ENCODE measurements at places on chromosomes 1 and 21.
A peak's percentile ranks its signal among the peaks of the same experiment; 100 is the strongest.

GRCh38 chr1:35398739-35399138 lies 130.2 kb downstream of the ZMYM4 start:
- no peak for DNase-seq

DNA sequence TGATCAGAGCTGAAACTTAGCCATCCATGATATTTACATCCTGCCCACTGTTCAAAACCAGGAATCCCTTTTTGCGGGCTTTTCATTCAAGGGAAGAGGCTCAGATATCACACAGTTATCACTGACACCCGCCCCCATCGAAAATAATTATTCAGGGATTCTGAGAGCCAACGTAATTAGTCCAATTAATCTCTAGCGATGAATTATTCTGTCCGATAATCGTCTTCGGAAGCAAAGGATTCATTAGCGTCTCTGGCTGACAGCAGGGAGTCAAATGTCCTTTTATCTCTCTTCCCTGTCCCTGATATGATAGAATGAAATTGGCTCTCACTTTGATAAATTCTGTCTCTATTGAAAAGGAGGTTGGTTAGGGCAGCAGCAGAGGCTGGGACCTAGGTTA lies 140.4 kb upstream of the IPO9 start:
- no peak for DNase-seq

GRCh38 chr1:27634177-27634984 lies 604 bp downstream of the FGR start:
- DNase-seq: no peak

DNA sequence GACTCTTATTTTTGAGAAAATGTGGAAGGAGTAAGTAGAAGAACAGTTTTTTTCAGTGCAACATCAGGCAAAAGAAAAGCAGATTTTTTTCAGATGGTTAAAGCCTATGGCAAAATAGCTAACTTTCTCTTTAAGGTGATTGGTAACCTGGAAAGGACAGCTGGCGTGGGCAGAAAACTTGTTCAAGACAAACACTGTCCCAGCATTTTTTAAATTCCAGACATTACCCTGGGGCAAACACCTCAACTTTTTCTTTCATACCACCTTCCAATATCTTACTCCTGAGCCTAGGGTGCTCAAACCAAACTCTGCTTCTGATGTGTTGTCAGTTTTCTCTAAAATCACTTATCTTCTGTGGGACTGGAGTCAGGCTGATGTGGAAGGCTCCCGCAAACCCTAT lies 2.7 kb upstream of the LEPR start:
- DNase-seq: no peak

DNA sequence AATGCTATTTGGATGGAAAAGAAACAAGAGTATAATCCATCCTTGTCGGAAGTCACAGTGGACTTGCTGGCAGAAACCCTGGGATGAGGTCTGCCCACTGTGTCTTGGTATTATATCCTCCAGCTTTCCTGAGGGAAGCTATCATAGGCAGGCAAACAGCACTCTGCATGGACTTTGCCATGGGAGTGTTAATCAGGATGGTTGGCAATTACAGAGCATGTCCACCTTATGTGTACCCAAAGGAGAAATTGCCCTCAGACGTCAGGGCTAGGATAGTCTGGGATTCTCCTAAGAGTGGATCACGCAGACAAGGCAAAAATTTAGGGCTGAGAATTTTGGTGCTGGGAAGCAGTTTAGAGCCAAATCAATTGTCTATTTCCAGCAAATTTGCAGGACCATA lies 184.9 kb upstream of the ESRRG start:
- no peak for DNase-seq

DNA sequence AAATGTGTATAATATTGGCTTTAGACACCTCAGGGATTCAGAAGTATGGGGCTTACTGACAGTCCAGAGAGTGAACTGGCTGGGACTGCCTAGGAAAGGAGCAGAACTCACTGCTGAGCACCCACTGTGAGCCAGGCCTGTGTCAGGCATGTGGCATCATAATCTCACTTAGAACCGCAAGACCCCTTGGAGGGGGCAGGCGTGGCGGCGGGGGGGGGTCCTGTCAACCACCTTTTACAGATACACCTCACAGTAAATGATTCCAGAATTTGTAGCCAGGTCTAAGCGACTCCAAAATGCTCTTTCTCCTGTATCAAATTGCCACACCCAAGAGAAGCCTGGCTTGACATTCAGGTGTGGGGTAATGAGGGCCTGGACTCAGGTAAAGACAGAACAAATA lies 235.5 kb downstream of the KCNH1 start:
- DNase-seq: no peak

- no peak for DNase-seq
These were observed 302.6 kb downstream of the AJAP1 start for GRCh38 chr1:4957027-4957426.

DNA sequence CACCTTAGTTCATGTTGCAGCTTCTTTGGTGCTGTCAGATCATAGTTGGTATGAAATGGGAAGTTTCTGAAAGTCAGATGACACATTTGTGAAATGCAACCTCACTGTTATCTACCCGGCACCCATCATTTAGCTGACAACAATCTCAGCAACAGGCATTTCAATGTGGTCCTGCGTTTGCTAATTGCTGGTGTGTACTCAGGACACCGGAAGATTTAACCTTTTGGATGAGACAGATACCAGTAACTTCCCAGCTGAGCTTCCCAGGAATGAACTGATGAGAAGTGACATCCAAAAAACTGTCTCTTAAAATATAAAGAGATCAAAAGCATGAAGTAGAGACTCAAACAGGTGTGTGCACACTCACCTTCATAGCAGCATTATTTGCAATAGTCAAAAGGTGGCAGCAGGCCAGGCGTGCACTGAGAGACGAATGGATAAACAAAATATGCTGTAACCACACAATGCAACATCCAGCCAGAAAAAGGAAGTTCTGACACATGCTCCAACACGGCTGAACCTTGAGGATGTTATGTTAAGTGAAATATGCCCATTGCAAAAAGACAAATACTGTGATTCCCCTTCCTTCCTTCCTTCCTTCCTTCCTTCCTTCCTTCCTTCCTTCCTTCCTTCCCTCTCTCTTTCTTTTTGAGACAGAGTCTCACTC lies 7.9 kb upstream of the CLDN14 start:
- DNase-seq: no peak

GRCh38 chr1:33948291-33948690 lies 84.4 kb downstream of the HMGB4 start:
- no peak for DNase-seq

- DNase-seq: no peak
These were observed 198.9 kb upstream of the UBE2U start for GRCh38 chr1:64004451-64005025.

GRCh38 chr1:88773540-88774150 lies 89.6 kb downstream of the PKN2 start:
- no peak for DNase-seq

GRCh38 chr1:234607109-234608024 lies 2.6 kb downstream of the IRF2BP2 start:
- DNase-seq: no peak

DNA sequence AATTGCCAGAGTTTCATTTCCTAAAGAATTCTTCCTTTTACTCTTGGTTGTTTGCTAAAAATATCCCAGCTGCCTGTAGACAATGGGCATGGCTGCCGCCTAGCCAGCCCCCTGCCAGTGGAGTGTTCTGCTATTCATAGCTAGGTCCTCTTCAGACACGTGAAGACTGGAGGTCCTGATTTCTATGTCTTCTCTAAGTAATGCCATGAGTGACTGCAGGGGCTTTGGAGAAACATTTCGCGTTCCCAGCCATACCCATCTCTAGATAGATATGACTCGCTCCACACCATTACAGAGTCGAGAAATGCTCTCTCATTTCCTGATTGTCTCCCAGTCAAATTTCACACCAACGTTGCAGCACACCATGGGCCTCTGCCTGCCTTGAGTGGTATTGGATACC lies 99.5 kb upstream of the BACE2 start:
- no peak for DNase-seq

- DNase-seq: no peak
These were observed 68.2 kb downstream of the CLSTN1 start for GRCh38 chr1:9755441-9755995.

- DNase-seq: no peak
These were observed 315.9 kb upstream of the GREM2 start for GRCh38 chr1:240927821-240928220.

GRCh38 chr1:8439015-8439702 lies 121.2 kb downstream of the SLC45A1 start:
- peak; percentile 42 for DNase-seq

DNA sequence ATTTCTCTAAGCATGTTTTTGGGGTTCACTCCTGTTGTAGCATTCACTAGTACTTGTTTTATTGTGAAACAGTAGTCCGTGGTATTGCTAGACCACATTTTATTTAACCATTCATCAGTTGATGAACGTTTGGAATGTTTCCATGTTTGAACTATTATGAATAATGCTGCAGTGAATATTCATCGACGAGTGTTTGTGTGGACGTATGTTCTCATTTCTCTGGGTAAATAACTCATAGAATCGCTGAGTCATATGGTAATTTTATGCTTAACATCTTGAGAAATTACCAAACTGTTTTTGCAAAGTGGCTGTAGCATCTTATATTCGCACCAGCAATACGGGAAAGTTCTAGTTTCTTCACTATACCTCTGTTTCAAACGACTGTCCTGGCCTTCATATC lies 28.0 kb upstream of the KAZN start:
- no peak for DNase-seq

DNA sequence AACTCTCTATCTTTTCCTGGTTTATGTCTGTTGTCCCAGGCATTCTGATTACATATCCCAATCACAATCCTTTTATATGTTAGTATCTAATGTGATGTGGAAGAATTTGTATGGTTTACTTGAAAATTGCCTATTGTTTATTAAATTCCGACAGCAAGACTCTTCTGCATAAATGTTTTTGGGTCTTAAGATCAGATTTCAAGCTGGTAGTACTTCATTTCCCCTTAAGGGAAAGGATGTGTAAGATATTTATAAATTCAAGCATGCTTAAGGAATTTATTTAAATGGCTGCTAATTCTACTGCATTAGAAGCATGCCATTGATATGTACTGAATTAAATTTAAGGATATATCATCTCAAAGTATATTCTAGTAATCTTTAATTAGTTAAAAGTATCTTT lies 20.4 kb upstream of the GPR88 start:
- no peak for DNase-seq

DNA sequence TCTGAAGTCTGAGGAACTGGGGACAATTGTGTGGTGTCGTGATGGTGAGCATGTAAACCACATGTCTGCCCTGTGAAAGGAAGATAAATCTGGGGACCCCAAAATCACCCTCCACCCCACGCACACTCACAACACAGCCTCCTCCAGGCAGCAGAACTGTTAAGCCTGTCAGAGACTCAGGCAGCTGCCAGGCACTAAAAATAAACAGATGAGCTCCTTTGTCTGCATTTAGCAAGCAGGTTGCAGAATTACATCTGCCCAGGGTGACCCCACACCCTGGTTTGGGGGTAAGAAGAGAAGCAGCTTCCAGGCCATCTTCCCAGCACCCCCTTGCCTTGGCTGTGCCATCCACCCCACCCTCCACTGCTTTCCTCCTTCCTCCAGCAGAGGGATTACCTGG lies 119.1 kb upstream of the RUNX3 start:
- no peak for DNase-seq

GRCh38 chr1:31376375-31377134 lies 3.7 kb upstream of the FABP3 start:
- DNase-seq: no peak

DNA sequence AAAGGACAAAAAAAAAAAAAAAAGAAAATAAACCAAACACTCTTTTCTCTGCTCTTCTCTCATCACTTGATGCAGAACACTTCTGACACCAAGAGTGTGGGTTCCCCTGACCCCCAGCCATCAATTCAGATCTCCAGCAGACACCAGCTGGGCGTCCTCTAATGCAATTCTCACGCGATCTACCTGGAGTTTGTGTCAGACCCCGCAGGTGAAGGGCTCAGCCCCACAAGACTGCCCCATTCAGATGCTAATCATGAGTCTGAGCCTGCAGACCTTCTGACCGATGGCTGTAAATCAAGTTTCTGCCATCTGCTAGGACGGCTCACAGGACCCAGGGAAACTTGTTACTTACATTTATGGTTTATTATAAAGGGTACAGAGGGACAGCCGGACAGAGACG lies 133.6 kb upstream of the C1orf174 start:
- DNase-seq: no peak

GRCh38 chr1:3561702-3562101 lies 49.6 kb downstream of the MEGF6 start:
- DNase-seq: no peak

GRCh38 chr1:3691421-3692204 lies 39.3 kb downstream of the TP73 start:
- no peak for DNase-seq

- no peak for DNase-seq
These were observed 19.7 kb upstream of the SMPDL3B start for GRCh38 chr1:27915082-27915575.

DNA sequence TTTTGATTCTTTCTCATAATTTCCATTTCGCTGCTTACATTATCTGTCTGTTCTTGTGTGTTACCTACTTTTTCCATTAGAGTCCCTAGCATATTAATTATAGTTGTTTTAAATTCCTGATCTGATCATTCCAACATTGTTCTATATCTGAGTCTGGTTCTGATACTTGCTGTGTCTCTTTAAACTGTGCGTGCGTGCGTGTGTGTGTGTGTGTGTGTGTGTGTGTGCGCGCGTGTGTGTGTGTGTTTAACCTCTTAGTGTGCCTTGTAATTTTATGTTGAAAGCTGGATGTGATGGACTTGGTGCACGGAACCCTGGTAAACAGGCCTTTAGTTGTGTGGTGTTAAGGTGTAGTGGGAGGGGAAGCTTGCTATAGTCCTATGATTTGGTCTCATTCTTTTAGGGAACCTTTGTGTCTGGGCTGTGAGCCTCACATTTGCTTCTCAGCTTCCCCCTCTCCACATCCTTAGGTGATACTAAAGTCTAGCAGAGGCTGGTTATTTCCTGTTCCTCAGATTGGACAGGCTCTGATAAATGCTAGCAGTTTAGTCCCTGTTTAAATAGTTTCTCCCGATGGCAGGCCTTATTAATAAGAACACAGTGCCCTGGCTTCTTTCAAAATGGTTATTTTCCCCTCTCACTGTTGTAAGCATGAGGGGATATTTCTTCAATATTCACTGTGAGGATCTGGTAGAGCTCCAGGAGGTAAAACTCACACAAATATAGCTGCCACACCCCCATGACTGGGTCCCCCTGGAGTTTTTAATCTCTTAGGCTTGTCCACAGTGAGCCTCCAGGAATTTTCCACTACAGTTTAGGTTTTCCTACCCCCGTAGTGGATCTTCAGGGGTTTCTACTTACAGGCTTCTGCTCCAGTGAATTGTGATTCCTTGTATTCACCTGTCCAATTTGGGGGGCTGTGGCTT lies 118.3 kb downstream of the GALNT2 start:
- DNase-seq: no peak

- no peak for DNase-seq
These were observed 486.6 kb downstream of the SETD4 start for GRCh38 chr21:35573472-35574374.

DNA sequence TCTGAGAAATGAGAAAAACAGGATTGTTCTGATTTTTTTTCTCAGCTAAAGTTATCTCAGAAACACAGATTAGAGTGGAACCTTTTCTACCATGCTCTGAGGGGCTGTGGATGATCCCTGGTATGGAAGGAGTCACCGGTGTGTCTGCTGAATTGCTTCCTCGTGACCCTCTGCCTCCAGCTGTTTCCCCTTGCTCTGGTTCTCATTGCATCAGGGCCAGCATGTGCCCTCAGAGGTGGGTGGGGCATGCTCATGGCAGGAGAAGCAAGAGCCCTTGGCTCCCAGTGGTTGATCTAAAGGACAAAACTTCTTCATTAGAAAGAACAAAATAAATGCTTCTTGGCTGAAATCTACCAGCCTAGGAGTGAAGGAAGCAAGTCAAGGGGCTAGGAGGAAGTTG lies 183.2 kb upstream of the HMCN1 start:
- DNase-seq: no peak

- no peak for DNase-seq
These were observed 6.9 kb upstream of the PTGFR start for GRCh38 chr1:78483903-78484302.
